ENCODE measurements at places on chromosomes 5 and 9.

- DNase-seq = no peak
These were observed 5.2 kb upstream of the ST6GALNAC6 start for GRCh38 chr9:127904561-127905003.

GRCh38 chr5:135138116-135138850 lies 104.3 kb upstream of the PITX1 start:
- DNase-seq = no peak

DNA sequence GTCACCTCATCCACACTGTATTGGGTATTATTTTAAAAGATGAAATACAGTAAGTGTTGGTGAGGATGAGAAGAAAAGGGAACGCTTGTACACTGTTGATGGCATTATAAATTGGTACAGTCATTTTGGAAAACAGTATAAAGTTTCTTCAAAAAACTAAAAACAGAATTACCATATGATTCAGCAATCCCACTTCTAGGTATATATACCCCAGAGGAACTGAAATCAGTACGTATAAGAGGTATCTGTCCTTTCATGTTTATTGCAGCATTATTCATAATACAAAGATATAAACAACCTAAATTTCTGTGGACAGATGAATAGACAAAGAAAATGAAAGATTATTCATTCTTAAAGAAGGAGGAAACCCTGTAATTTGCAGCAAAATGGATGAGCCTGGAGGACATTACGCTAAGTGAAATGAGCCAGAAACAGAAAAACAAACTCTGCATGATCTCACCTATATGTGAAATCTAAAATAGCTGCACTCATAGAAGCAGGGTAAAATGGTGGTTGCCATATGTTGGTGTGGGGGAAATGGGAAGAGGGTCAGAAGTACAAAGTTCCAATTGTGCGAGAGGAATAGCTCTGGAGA lies 191.6 kb downstream of the TRIM36 start:
- no peak for DNase-seq

DNA sequence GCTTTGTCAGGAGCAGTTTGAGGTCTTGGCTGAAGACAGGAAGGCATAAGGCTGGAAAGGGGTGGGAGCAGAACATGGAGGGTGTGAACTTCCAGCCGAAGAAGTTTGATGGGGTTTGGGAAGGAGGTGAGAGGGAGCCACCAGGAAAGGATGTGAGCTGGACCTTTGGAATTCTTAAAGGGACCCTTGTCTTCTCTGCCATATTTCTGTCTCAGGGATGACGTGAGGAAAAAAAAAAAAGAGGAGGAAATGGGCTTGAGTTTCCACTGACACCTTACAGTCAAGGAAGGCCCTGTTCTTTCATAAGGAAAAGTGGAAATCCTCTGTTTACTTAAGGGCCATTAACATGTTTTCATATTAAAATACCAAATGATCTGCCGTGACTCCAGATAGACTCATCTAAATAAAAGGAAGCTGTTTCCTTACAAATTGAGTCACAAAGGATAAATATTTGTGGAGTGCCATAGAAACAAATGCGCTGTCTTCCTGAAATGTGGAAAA lies 132.1 kb downstream of the PALM2AKAP2 start:
- DNase-seq = no peak

DNA sequence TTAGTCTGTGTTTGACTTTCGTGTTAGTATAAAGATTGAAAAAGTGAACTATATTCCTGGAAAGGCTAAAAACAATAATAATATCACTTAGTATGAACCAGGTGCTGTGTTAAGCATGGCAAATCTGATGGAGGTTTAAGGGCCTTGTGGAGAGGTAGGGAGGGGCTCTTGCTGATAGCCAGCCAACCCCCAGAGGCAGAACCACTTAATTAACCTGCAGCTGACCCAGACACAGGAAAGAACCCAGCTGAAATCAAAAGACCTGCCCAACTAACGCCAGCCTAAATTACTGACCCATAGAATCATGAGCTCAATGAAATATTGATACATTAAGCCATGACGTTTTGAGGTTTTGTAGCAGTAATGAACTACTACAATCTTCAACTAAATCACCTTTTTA lies 28.3 kb upstream of the TAF1L start:
- no peak for DNase-seq

- DNase-seq = no peak
These were observed 1510.5 kb upstream of the CDH9 start for GRCh38 chr5:28548856-28549255.

- DNase-seq = no peak
These were observed 35.0 kb upstream of the ARRDC3 start for GRCh38 chr5:91418158-91418557.

DNA sequence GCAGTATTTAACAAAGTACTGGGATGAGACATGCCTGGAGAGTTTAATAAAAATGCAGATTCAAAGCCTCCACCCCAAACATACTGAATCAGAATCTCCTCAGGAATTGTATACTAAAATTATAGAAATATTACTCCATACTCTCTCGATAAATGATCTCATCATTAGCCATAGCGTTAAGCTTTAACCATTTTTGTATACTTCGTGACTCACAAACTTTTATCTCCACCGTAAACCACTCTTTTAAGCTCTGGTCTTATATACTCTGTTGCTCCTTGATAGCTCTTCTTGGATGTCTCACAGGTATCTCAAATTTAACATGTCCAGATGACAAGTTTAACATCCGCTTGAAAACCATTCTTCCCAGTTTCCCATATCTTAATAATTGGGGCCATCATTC lies 327.8 kb downstream of the ADGRV1 start:
- DNase-seq = no peak
